ENCODE measurements at places on chromosomes 1 and 21.
A peak's percentile ranks its signal among the peaks of the same experiment; 100 is the strongest.

- no peak for DNase-seq
Measured at GRCh38 chr1:112527266-112528010, 18.7 kb downstream of the WNT2B start.

DNA sequence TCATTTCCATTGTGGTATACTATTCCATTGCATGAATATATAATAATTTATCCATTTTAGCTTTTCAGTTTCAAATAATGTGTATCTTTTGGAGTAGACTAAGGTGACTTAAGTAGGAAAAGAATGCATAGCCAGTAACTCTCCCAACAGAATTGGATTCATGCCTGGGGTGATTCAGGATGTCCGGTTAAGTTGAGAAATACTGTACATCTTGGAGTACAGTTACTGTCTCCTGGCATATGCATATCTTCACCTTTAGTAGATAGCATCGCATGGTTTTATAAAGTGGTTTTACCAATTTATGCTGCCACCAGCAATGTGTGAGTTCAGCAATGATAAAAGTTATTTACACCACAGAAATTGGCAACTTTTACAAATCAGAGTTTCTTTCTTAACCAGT lies 18.6 kb upstream of the SLC6A9 start:
- no peak for DNase-seq

- DNase-seq: no peak
Measured at GRCh38 chr1:21058035-21058793, 118.5 kb downstream of the EIF4G3 start.

DNA sequence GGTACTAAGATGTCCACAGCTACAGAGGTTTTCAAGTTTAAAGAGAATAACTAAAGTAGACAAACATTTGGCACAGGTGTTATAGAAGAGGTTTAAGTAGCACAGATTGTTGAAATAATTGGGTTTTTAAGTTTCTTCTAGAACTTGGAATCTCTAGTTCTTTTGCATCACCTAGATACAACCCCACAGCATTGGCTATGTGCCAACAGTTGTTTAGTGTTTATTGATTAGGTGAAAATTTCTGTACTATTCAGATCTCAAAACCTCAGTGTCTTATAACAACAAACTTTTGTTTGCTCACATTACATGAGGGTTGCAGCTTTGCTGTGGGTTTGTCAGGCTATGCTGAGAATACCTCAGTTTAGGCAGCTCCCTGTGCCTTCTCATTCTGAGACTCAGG lies 162.5 kb downstream of the TBX15 start:
- DNase-seq: no peak

- DNase-seq: no peak
Measured at GRCh38 chr1:78703806-78704205, 54.2 kb downstream of the IFI44 start.

DNA sequence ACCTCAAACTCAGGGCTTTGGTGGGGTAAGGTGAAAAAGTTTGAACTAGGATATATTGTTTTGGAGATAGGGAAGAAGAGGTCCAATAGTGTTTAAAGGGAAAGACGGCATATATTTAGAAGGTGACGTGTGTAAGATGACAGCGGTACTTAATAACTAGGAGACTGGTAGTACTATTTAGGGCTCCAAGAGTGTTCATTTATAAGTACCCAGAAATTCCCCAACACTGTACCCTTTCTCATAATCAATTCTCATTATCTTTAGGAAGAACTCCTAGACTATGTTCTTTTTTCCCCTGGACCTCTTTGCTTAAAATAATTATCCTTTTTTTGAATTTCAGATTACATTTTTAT lies 1.5 kb downstream of the LYPLAL1 start:
- DNase-seq: no peak

DNA sequence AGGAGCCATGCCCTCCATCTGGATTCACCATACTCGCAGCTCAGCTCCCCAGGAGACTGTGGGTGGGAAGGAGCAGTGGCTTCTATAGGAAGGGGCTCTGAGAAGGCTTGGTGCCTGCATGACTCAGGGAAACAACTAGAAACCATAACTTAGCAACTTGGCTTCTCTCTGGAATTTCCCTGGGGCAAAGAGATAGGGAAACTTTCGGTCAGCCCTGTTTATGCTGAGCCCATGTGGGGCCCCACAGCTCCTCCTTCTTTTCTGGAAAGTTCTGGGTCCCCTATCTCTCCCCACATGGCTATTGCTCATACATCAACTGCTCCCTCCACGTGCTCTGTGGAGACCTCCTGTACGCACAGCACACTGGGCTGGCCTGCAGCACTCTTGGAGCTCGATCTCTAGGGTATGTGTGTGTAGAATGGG lies 39.3 kb downstream of the PLEKHA6 start:
- DNase-seq: no peak

DNA sequence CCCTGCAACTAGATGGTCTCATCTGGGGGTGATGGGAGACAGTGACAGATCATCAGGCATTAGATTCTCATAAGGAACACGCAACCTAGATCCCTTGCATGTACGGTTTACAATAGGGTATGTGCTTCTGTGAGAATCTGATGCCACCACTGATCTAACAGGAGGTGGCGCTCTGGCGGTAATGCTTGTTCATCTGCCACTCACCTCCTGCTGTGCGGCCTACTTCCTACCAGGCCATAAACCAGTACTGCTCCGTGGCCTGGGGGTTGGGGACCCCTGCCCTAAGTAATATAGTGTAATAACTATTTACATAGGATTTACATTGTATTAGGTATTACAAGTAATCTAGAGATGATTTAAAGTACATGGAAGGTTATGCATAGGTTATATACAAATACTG lies 134.9 kb downstream of the CLEC20A start:
- DNase-seq: no peak

- no peak for DNase-seq
Measured at GRCh38 chr1:17155257-17155920, 36.1 kb upstream of the PADI2 start.

GRCh38 chr1:233166896-233167295 lies 128.6 kb downstream of the PCNX2 start:
- DNase-seq: no peak

DNA sequence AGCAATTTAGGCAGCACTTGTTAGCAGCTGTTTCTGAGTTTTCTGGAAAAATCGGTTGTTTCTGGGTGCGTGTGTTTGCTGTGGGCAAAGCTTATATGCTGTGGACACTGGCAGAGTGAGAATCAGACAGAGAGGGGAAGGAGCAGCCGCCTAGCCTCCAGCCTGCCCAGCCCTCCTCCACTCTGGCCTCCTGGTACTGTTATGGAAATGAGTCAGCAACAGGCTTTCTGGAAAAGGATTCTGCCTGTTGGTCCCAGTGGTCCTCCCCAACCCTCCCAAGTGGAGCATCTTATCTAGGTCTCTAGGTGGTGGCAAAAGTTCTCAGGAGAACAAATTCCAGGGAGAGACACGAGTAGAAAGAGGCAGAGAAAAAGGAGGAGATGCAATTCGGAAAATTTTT lies 42.2 kb upstream of the GOLT1A start:
- no peak for DNase-seq

DNA sequence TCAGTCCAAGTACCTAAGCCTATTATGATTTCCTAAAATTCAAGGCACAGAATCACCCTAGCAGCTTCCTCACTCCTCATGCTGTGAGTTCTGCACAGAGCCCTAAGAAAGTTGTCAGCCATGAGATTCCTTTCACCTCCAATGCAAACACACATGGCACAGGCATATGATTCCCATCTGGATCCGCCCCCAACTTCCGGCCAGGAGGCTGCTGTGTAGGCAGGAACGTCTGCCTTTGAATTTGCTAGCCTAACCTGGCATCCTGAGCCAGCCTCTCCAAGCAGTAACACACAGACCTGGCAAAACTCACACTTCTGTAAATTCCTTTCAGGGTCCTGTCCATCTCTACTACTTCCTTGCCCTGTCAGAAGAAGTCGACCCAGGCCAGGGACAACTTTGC lies 521.1 kb upstream of the BEND5 start:
- DNase-seq: no peak

DNA sequence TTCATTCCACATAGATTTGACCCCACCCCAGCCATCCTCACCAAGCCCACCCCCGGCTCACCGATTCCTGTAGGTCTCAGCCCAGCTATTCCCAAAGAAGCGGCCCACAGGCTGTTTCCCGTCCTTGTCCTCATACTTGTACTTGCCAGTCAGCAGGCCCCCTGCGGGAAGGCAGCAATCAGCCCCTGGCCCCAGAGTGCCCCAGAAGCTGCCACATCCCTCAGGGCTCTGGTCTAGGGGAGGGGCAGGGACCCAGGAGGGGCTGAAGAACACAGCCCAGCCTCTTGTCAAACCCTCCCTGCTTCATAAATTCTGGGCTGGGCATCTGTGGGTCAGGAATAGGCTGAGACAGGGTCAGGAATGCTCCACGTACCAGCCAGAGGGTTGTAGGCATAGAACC lies 5.0 kb downstream of the AKR7A2 start:
- DNase-seq: no peak

DNA sequence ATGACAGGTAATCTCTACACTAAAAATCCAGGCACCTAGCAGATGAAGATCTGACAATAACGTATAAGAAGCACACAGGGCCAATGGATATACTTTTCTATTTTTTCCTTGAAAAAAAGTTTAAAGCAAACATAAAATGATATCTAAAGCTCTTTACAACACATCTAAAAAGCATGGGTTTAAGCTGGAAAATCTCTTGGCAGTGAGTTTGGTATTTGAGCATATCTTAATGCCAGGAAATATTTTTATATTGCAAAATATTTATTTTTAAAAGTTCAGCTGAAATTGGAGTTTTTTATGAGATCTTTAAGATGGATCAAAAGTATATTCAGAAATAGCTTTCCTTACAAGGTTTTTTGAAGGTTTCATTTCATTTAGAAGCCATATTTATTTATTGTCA lies 40.5 kb downstream of the SLC5A9 start:
- no peak for DNase-seq

DNA sequence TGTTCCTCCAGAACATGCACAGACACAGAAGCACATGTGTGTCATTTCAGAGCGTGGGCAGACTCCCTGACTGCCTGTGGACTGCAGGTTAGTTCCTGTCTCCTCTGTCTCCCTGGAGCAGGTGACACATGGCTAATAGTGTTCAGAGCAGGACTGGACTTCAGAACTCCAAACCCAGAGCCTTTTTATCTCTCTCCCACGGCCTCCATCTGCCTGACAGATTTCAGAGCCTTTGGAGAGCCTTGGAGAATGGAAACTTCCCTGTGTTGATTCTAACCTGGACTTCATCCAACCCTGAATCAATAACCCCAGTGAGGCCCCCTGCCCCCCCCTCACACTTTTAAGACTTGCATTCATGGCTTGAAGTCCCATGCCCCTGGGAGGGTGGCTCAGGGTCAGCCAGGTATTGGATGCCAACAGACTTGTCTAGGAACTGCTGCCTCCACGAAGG lies 44.4 kb downstream of the C1orf198 start:
- DNase-seq: no peak

DNA sequence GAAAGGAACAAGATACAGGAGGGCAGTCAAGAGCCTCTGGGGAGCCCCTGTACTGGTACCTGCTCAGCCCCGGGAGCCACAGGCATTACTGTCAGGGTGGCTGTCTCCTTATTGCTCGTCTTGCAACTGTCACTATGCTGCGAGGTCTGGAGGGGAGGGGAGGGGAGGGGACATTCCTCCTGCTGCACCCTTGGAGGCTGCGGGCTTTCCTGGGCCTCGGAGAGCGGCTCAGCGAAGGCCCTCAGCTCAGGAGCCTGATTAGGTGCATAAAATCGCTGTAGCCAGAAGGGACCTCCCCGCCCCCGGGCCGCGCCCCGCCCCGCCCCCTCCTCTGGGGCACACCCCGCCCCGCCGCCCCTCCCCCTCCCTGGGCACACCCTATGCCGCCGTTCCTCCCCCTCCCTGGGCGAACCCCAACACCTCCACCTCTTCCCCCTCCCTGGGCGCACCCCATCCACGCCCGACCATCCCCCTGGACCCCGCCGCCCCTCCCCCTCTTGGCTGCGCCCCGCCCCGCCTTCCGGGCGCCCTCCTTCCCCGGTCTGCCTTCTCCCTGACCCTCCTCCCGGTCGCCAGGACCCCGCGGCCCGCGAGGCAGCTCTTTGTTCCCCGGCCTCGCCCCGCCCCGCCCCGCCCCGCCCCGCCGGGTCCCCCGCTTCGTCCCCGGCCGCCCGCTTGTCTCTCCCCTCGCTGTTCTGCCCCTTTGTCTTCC lies 35.5 kb downstream of the CACHD1 start:
- peak; percentile 6 for DNase-seq

DNA sequence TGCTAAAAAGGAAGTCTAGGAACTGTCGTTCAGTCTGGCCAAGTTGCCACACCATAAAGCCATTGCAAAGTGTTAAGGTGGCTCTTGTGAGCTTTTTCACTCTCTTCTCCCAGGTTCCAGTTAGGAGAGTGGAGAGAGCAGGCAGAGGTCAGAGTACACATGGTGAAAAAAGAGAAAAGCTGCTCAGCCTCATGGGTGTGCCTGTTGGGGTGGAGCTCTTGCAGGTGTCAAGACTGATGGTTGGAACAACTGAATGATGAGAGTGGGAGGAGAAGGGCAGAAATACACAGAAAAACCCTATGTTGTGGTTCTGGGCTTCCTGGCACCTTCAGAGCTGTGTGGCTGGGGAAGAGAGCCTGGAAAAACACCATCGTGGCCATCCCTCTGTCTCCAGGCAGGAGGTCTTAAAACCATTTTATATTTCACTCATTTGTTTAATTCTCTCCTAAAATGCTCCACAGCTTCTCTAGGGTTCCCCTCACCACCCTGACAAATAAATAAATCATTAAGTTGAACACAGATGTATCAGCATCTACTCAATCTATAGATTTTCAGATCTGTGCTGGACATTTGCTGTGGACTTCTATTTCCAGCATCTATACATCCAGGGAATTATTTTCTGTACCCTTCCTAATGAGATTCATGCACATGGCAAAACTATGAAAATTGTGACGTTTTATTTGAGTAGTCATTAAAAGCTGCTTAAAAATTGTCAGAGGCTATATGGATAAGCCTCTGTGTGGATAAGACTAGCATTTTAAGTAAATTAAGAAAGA lies 17.5 kb downstream of the UBASH3A start:
- peak; percentile 13 for DNase-seq

DNA sequence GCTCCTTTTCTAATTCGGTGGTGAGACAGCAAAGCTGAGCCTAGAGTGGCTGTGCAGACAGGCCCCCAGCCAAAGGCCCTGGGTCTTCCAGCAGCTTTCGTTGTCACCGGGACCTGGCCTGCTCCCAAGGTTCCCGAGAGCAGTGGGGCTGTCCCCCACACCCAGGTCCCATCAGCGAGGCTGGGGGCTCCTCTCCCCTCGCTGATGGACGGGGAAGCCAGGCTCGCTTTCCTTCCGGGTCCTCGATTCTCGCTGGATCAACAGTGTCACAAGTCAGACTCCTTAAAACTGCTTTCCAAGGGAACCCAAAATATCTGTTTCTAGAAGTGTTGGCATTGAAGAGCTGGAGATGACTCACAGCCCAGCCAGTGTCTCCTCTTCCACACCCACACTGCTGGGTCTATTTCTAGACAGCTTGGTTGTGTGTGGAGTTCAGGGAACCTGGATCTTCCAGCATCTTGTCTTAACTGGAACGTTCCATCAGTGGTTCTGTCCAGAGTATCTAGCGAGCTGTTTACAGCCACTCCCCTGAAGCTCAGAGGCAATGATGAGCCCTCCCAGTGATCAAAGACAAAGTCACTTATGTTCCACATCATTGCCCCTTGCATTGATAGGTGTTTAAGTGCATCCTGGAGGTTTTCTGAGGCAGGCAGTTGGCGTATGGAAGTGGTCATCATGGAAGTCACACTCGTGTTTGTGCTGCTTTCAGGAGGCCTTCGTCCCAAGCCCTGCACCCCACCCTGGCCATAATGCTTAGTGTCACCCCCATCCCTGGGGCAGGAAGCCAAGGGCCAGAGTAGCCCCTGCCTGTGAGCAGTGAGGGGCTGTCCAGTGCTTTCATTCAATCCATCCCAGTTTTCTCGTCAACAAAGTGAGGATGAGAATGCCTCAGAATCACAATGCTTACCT lies 35.2 kb downstream of the RRP1 start:
- DNase-seq: no peak

All from stimulated activated naive CD4-positive, alpha-beta T cell treated with Interleukin-2 at 50 U/mL for 16 hours (primary cell).